ENCODE measurements at places on chromosomes 12 and 14. TPM values are rescaled to one million over a fixed set of nuclear protein-coding genes. Genes with fewer than 3 reads are reported as not detected.

Gene IGF1
- 0.08 TPM for polyA plus RNA-seq

Gene AQP6
- polyA plus RNA-seq, result 1.4 TPM

Gene MGP
- 27.0 TPM for polyA plus RNA-seq

Gene CELA1
- polyA plus RNA-seq, result not detected

All from brain (organoid and tissue), 16 donors.